ENCODE measurements at places on chromosomes 13 and 19. TPM values are rescaled to one million over a fixed set of nuclear protein-coding genes. Genes with fewer than 3 reads are reported as not detected.

Gene CDX2
- not detected for total RNA-seq

Gene CSNK1A1L
- not detected for total RNA-seq

Gene RPS19
- 2,995 TPM for total RNA-seq

Gene CEBPG
- 28.4 TPM for total RNA-seq

Gene RGS9BP
- 0.06 TPM for total RNA-seq

Gene GAPDHS
- not detected for total RNA-seq

Gene ZNF44
- total RNA-seq, result 6.4 TPM

Gene ZNF628
- 7.4 TPM for total RNA-seq

Gene ZNF865
- 11.8 TPM for total RNA-seq

Gene N4BP2L1
- 12.9 TPM for total RNA-seq

Gene PSG7
- not detected for total RNA-seq

Gene IL4I1
- total RNA-seq, result 30.8 TPM

Gene IL12RB1
- 18.7 TPM for total RNA-seq

Gene NLRP9
- not detected for total RNA-seq

Gene C19orf73
- total RNA-seq, result 1.0 TPM

Gene PDS5B
- 47.2 TPM for total RNA-seq

Gene WDR88
- total RNA-seq, result not detected

Gene KIR2DL4
- 0.13 TPM for total RNA-seq

Gene SPTBN4
- total RNA-seq, result 0.40 TPM

Gene ZNF493
- total RNA-seq, result 10.2 TPM

Gene FXYD3
- not detected for total RNA-seq

Gene RNF113B
- total RNA-seq, result not detected

Gene ZNF599
- total RNA-seq, result 4.2 TPM

Gene SMIM17
- not detected for total RNA-seq

Gene GRK1
- total RNA-seq, result 0.19 TPM

Gene TDRD12
- not detected for total RNA-seq

Gene ATP4B
- not detected for total RNA-seq

Gene SERTAD1
- 14.2 TPM for total RNA-seq

Gene ZNF586
- total RNA-seq, result 15.4 TPM

Gene NCR1
- 0.44 TPM for total RNA-seq

Gene CAPN12
- total RNA-seq, result 3.7 TPM

Gene FLT1
- 2.5 TPM for total RNA-seq

Gene SYCN
- not detected for total RNA-seq

Gene DMPK
- 19.0 TPM for total RNA-seq

Gene DKKL1
- total RNA-seq, result not detected

Gene RNF17
- not detected for total RNA-seq

Gene CASP14
- not detected for total RNA-seq

Gene STOML3
- not detected for total RNA-seq

Gene C19orf67
- not detected for total RNA-seq

Data from activated CD8-positive, alpha-beta memory T cell treated with anti-CD3 and anti-CD28 coated beads for 36 hours (primary cell).